ENCODE measurements at places on chromosomes 1 and 21.
A peak's percentile ranks its signal among the peaks of the same experiment; 100 is the strongest.

GRCh38 chr1:32817815-32818786 lies 648 bp downstream of the S100PBP start:
- peak; percentile 42 for DNase-seq

DNA sequence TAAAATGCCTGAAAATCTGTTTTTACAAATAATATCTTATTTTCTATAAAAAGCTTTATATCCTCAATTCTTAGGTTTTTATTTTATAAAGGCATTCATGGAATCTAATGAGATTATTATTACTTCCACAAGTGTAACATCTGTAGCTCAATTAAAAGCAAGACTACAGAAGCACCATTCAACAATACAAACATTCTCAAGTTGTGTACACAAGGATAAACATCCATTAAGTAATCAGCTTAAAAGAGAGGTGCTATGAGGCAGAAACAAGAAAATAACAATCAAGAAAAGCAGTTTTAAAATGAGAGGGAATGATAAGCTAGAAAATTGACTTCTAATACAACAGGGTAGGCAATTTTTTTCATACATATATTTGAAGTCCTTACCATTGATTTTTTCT lies 326.1 kb downstream of the MRPL39 start:
- no peak for DNase-seq

DNA sequence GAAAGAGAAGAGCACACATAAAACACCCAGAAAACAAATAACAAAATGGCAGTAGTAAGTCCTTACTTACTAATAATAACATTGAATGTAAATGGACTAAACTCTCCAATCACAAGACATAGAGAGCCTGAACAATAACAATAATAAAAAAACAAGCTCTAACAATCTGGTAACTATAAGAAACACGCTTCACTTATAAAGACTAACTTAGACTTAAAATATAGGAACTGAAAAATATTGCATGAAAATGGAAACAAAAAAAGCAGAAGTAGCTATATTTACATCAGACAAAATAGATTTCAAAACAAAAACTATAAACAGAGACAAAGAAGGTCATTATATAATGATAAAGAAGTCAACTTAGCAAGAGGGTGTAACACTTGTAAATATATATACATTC lies 83.1 kb upstream of the LYPLAL1 start:
- DNase-seq, result no peak

DNA sequence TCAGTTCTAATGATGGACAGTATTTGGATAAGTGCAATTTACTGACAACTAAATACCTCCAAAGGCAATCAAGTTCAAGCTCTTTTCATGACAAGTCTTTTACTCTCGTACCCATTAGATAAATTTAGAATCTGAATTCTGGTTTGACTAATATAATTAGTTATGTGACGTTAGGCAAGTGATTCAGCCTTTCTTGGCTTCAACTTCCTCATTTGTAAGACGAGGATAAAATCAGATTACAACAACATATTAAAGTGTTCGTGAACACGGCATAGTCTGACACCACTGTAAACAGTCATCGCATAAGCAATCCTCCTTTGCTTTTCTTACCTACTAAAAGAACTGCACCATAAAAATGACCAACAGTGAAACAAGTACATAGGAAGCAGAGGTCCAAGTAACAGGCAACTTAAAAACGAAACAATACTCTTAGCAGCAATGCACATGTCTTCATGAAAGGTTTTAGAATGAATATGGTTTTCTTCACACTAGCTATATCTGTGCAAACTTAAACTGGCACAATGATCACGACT lies 25.7 kb downstream of the COA6 start:
- no peak for DNase-seq

GRCh38 chr1:67802565-67802964 lies 30.7 kb downstream of the GNG12 start:
- no peak for DNase-seq

GRCh38 chr1:180560868-180561600 lies 2.3 kb downstream of the OVAAL start:
- DNase-seq, result no peak
